ENCODE measurements at places on chromosomes 2 and 18.

DNA sequence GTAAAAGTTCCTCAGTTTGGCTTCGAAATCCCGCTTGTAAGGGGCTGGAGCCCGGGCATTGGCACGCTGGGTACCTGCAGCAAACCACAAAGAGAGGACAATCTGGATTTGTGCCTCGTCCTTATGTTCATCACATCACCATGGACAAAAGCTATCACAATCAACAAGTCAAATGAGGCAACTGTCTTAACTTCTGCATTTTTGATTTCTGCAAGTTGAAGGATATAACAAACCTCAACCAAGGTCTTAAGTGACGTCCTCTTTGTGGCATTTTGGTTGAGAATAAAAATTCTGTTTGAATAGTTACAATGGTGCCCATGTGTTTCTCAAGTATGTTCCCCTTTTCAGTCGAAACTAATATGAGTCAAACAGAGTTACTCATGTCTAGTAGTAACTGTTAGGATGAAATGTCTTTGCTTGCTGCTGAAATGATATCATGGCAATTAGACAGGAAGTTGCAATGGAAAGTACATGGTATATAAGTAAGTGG lies 70.8 kb upstream of the STK17B start:
- DNase-seq: peak; percentile 89

DNA sequence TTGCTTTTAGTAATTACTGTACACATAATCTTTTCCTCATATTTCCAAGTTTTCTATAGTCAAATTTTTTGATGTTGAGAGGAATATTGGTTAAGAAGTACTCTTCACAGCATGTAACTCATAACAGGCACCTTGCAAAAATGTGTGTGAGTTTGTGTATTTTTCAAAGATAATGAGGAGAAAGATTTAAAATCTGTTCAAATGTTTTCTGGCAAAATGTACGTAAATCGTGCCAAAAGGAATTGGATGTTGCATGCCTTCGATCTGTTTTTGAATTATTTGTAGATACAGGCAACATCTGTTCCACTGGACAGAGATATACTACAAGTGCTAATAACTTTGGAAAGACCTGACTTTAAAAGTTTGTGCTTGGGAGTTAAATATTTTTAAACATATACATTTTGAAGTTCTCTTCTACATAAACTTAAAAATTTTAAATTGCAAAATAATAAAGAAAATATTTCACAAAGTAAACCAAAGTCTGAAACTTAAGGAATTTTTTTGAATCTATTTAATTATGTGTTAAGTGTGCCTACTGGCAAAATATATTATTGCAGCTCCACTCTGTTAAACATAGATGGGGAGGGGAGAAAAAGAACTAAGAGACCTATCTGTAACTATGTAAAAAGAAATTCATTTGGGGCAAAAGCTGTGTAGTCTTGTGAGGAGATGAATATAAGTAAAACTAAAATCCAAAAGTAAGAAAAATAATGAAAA lies 133.5 kb upstream of the UBE2E3 start:
- no peak for DNase-seq

GRCh38 chr2:18149660-18150246 lies 271.3 kb downstream of the KCNS3 start:
- DNase-seq: peak; percentile 62

GRCh38 chr2:118351796-118352195 lies 263.5 kb downstream of the INSIG2 start:
- no peak for DNase-seq

DNA sequence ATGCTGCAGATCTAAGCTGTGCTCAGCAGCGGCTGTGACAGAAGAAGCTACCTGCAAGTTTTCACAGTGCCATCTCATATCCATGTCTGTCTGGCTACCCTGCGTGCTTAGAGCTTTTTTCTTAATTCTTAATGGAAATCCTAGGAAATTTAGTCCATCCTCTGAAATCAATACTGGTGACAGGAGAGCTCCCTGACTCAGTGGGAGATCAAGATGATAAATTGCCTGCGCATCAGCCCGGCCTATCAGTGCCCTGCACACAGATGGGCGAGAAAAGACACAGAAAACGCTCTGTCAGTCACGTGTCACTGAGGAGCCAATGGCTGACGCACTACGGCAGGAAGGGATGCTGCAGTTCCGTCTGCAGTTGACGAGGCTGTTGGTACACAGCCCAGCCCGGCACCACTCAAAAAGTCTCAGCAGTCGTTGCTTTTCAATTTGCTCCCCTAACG lies 819.6 kb upstream of the FSHR start:
- peak; percentile 37 for DNase-seq

GRCh38 chr2:232574674-232575403 lies 24.4 kb downstream of the EIF4E2 start:
- DNase-seq: peak; percentile 72

DNA sequence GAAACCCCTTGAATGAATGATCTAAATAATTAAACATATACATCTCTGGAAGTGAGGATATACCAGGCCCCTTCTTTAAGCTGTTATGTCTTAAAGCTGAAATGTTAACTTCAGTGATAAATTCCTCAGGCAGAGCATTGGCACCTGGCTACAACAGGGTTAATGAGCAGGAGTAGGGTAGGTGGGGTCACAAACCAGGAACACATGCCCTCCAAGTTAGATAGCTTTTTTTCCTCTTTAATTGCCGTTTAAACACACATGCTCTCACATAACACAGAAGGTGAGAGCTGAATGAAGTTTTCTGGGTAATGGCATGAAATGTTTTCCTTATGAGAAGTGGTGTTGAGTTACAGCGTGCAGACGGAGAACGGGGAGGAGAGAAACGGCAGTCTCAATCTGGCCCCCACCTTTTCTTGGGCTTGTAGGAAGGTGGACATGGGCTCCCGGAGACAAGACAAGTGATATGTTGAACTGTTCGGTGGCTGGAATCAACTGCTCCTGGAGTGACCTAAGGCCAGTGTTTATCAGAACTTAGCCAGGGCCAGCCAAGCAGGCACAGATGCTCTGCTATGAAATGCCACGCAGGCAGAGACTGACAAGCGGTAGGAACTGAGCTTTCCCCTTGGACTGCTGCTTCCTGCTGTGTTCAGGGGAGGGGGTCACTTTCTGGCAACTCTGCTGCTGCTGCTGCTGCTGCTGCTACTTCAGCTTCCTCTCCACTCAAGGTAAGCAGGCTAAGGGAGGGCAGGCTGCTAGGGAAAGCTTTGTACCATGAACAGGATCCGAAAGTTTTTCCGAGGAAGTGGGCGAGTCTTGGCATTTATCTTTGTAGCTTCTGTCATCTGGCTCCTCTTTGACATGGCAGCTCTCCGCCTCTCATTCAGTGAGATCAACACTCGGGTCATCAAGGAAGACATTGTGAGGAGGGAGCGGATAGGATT lies at the start of gene GALNT5:
Gene GALNT5, plus strand, starts transcription at position 394 of the 941 bp plus-strand sequence. Its CDS starts 378 bp downstream, at position 772.
- DNase-seq: peak; percentile 74

GRCh38 chr2:120794716-120795115 lies 59.0 kb downstream of the GLI2 start:
- peak; percentile 45 for DNase-seq

GRCh38 chr2:88842656-88843460 lies 151.4 kb downstream of the RPIA start:
- no peak for DNase-seq

GRCh38 chr2:123958011-123958410 lies 67.1 kb upstream of the CNTNAP5 start:
- DNase-seq: peak; percentile 34

GRCh38 chr2:97871096-97871780 lies 124.5 kb downstream of the TMEM131 start:
- peak; percentile 83 for DNase-seq

GRCh38 chr2:42835577-42836371 lies 43.4 kb upstream of the HAAO start:
- DNase-seq: peak; percentile 97

- DNase-seq: peak; percentile 81
These were observed 88.9 kb downstream of the SOWAHC start for GRCh38 chr2:109703077-109703476.

DNA sequence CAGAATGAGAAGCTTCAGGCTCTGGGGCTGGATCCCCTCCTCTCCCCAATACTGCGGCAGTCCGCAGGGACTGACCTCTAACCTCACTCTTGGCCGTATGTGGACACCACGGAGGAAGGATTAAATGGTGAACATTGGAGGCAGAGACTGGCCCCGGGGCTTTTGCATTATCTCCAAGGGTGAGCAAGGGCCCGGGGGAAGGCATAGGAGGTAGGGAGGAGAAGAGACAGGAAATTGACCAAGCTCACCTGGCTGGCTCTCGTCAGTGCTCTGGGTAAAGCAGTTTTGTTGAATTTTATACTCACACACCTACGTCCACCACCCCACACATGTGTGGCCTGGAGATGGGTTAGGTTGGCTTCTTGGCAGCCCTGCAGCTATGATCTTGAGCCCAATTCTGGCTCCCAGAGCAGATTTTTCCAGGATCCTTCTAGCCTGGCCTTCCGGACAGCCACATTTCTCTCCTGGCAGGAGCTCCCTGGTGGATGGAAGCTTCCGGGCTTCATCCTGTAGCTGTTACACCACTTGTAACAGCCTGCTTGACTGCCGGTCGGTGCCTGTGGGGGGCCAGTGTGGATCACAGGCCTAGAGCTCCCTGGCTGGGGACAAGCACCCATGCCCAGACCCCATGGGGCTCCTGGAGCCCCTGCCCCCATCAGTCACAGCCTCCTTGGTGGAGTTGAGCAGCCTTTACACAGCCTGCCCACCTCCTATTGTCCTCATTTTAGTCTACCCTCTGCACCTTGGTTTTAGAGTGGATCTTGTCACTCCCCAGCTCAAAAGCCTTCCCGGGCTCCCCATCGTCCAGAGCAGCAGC lies 7.6 kb downstream of the ITM2C start:
- DNase-seq: no peak

DNA sequence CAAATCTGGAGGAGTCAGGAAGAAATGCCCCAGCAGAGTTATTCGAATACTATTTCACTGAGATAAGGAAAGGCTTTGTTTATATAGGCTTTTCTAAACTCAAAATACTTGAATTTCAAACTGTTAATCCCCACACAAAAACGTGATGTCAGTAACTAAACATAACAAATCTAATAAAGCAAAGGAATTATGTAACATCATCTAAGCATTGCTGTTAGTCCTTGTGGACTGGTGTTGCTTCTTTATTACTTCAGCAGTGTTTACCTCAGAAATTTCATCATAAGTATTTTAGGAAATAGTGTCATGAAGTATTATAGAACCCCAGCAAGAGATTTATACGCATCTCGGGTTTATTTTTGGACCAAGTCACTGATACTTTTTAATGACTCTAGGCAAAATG lies 19.7 kb upstream of the SANBR start:
- no peak for DNase-seq

- DNase-seq: no peak
These were observed 14.1 kb downstream of the ZNF407 start for GRCh38 chr18:74611765-74612164.

GRCh38 chr18:79787865-79788733 lies 9.6 kb upstream of the KCNG2 start:
- DNase-seq: no peak

DNA sequence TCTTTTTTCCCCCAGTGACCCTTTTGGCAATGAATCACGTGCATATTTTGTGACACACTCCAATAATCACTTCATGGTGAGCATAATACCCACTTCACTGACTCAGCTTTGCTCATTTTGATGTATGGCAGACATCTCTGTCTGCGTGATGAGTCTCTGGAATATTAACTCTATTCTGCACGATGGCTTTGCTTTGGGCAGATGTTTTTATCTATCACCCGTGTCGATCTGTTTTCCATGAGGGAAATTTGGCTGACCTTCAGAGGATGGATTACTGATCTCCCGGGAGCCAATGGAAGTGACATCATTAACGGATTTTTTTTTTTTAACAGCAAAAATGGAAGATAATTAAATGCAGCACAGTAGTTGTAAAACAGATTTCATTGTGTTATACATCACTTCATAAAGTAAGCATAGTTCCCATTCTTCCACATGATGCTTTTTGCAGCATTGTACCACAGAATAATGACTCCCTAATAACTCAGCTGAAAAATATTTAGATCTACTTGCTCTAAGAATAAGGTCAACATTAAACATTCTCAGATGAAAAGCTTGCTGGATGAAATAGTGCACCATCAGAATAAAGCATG lies 29.8 kb downstream of the CDC42EP3 start:
- DNase-seq: no peak

GRCh38 chr2:213214209-213214608 lies 62.8 kb upstream of the IKZF2 start:
- no peak for DNase-seq

DNA sequence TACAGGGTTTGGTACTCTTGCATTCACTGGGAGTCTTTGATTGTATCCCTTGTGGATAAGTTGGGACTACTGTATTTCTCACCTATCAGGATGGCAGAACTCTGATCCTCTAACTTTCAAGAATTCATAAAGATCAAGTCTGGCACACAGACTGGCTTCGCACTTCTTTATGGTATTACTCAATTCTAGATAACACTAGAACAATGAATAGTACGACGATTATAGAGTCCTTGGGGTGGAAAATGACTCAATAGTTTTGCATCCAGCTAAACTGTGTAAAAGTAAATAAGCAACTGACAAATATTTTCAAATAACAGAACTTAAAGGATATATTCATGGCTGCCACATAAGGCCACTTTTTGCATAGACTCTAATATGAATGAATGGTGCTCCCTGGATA lies 103.4 kb upstream of the MEX3C start:
- DNase-seq: no peak

DNA sequence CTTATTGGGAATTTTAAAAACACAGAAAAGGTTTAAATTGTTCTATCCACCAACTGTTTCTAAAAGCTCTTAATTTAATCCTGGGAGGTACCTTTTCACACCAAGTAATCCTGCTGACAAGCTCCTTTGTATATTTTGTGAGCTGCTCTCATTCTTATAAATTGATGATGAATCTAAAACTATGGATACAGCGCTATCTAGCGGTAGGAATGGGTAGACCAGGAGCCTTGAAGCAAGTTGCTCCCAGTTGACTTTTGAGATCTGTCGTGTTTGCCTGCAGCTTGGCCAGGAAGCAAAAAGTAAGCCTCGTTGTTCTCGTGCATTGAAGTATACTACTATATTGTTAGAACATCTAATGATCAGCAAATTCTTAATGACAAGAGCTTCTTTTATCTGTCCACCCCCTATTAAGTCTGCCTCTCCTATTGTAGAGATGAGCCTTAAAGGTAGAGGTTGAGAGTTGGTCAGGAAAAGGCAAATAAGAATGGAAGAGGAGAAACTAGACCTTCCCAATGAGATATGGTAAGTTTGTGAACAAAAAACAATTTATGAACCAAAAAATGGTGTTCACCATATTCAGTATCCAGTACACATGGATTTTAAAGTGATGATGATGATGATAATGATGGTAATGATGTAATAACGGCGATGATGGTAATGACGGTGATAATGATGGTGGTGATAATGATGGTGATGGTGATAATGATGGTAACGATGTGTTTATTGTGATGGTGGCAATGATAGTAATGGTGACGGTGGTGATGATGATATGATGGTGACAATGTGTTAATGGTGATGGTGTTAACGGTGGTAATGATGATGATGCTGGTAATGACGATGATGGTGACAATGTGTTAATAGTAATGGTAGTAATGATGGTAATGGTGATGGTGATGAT lies 212.1 kb upstream of the NCKAP5 start:
- DNase-seq: peak; percentile 82

- DNase-seq: no peak
These were observed 23.0 kb upstream of the CEP68 start for GRCh38 chr2:65033178-65033577.

GRCh38 chr2:38742797-38743559 lies 8.2 kb downstream of the SRSF7 start:
- DNase-seq: no peak

Data from epithelial cell of esophagus (primary cell).